ENCODE measurements at places on chromosomes 5 and 9.

DNA sequence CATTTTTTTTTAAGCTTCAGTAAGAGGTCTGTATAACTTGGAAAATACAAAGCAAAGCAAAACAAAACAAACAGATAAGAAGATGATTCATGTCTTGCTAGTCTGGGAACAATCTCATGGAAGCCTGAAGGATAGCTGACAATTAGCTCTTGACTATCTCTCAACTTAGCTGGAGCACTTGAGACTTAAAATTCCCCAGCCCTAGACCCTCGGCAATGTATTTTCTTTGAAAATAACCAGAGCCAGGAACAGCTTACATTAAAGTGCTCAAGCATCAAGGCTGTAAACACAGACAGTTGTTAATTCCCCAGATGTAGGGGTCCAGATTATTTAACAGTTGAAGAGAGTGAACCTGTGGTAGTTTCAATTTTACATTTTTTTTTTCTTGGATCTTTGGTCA is 82.9 kb downstream of the TMEM252 start:
- DNase-seq: no peak

- DNase-seq: no peak
These were observed 35.9 kb upstream of the EXOC3 start for GRCh38 chr5:407051-407450.

DNA sequence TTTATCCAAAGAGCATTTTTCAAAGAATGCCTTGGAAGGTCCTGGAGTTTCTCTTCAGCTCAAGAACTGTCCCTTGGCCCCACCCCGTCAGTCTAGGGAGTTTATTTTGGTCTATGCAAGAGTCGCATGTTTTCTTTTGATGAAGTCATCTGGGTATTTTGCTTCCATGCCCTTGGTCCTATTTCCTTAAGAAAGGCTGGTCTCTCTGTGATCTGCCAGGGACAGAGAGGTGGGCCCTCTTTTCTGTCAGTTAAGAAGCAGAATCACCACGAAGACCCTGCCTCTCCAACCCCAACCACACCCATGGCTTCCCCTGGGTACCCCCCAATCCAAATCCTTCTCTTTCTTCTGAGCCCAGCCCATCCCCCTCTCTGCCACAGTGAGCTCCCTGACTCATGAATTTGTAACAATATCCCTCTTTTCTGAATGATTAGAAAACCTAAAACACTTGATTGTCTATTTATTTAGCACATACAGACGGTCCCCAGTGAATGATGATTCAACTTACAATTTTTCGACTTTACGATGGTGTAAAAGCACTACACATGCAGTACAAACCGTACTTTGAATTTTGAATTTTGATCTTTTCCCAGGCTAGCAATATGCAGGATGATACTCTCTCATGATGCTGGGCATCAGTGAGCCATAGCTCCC is 163.5 kb upstream of the ADRA1B start:
- no peak for DNase-seq

DNA sequence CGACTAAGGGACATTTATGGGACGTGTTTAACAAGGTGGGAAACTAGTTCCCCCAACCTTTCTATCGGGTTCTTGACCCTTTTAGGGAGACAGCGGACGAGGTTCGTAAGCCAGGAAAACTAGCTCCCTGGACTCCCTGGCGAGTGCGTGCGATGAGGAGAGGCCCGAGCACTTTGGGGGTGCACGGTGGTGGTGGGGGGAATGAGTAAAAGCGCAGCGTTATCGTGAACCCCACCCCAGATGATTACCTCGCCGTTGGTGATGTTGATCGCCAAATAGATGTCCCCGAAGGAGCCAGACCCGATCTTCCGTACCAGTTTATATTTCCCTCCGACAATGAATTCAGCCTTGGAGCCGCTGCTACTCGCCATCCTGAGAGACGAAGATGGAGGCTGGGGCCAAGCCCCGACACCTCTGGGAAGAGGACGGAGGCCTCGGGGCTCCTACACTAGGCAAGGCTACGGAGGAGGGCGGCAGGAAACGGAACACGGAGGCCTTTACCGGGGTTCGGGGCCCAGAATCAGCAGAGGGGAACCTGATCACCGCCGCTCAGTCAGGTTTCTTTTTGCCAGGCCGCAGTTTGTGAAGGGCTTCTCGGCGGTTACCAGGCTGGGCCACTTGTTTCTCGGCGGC is 529 bp downstream of the CSNK1A1 start:
- DNase-seq: no peak

DNA sequence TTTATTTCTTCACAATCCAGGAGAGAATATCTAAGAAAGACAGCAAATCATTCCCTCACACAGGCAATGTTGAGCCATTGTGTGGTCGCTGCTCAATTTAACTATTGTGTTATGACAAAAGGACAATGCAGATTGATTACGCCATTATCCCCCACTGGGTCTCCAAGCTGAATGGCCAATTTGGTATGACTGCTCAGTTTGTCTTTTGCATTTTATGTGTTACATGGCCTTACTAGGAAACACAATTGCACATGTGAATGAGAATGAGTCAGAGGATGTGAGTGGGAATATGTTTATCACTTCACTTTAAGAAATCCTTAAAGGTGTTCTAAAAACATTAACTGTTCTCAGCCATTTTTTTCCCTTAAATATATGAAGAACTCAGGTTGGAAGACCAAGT is 108.3 kb downstream of the FAM174A start:
- DNase-seq: no peak
